ENCODE measurements at places on chromosomes 12 and 14.

GRCh38 chr14:63241096-63241495 is 36.9 kb downstream of the RHOJ start:
- no peak for DNase-seq

DNA sequence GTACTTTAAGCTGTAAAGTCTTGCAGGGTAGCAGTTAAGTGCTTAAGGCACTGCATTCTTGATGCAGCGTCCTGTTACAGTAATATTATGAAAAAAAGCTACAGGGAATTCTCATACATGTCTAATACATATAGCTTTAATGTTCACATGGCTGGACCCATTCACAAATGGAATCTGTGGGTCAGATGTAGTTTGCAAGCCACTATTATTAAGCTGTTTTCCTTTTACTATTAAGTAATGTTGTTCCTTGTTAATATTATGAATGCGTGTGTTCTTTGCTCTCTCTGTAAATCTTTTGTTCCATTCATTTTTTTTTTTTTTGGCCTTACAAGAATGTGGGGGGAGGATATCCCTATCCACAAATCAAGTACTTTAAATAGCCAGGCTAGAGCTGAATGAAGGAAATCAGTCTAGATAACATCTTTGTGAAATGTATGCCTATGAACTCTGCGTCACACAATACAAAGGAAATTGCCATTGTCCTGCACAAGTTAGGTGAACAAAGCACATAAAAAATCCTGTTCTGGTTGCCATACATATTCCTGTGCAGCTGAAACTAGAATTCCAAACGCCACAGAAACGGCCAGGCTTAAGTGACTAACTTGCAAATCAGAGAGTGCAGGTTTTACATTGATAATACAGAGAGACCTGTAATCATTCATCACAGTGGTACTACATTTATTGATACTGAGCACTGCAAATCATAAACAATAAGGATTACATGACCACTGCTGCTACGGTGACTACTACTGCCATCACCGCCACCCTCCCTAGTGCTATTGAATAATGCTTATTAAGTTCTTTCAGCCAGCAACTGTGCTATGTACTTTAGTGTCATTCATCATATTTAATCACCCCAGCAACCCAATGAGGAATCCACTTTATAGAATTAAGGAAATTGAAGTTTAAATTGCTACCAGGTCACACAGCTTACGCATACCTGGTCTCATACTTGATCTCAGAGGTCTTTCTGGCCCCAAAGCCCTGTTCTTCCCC is 111.9 kb downstream of the HMGA2 start:
- no peak for DNase-seq

DNA sequence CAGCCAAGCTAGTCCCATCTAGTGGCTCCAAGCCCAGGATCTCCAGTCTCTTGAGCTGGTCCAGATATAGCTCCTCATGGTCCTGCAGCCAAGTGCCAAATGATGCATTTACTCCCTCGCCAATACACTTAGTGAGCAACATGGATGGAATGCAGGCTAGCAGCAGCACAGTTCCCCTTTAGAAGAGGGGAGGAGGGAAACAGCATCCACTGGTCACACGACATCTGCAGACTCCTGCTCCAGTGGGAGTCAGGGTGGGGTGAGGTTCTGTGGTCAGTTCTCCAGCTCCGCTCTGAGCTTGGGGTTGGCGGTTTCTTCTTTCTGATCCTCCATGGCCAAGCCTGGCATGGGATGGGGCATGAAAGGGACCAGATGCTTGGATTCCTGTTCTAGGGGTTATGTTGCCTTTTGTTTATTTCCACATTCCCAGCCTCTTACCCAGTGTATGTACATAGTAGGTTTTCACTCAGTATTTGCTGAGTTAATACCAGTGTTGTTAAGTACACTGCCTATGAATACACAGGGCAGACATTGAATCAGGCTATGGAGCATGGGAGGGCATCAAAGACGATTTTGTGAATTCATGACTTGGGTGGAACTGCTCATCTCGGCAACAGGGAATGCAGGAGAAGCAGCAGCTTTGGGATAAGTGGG is 57.3 kb downstream of the GALNT16 start:
- no peak for DNase-seq

DNA sequence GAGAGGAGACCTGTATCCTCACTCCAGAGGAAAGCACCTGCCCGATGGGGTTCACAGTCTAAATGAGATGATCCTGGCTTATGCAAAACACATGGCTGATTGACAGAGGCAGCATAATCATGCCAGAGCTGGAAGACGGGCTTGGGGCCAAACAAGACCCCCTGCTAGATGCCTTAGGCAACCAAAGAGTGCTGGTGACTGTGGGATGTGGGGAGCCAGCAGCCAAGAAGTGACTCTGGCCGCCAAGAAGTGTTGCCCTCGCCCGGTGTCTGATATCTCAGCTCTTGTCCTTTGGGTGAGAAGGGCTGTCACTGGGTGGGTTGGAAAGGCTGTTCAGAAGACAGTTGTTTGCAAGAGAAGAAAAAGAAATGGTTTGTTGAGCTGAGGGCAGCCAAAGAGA is 56.7 kb downstream of the PLEKHG3 start:
- no peak for DNase-seq

- DNase-seq: no peak
These were observed at the start of gene KRT85 for GRCh38 chr12:52366738-52367485. Gene KRT85 (minus strand): TSS chr12:52367481. CDS start chr12:52367405, 76 bp downstream.

- DNase-seq: peak; percentile 89
These were observed 25.3 kb upstream of the GPR132 start for GRCh38 chr14:105090493-105091053.

- no peak for DNase-seq
These were observed 30.3 kb downstream of the SCN8A start for GRCh38 chr12:51621156-51621922.

DNA sequence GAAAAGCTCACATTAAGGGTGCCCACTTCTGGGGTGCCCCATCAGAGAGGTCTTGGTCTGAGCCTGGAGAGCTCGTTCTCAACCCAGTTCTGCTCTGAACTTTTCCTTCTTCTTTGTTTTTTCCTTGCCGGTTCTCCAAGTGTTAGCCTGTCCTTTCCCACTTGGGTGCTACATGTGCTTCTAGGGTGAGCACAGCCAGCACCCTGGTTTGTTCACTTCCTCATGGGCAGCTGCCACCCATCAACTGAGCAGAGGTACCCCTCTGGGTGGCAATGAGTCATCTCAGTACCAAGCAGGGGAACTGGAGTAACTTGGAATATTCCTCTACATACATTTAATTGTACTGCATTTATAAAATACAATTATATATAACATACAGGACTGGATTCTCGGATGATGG is 3.9 kb upstream of the SYNE3 start:
- no peak for DNase-seq

- DNase-seq: peak; percentile 57
These were observed 172.2 kb upstream of the GZMB start for GRCh38 chr14:24806061-24806678.

DNA sequence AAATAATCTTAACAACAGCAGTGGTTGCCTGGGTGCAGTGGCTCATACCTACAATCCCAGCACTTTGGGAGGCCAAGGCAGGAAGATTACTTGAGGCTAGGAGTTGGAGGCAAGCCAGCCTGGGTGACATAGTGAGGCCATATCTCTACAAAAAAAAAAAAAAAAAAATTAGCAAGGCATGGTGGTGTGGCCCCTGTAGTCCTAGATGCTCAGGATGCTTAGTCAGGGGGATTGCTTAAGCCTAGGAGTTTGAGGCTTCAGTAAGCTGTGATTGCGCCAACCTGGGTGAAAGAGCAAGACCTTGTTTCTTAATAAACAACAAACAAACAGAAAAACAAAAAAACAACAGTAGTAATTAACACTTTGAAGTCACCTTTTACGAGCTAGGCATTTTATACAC is 642 bp upstream of the ACSM4 start:
- no peak for DNase-seq

- no peak for DNase-seq
These were observed 308.1 kb upstream of the FLRT2 start for GRCh38 chr14:85221832-85222231.

GRCh38 chr12:32148372-32148771 is 41.7 kb downstream of the BICD1 start:
- no peak for DNase-seq

DNA sequence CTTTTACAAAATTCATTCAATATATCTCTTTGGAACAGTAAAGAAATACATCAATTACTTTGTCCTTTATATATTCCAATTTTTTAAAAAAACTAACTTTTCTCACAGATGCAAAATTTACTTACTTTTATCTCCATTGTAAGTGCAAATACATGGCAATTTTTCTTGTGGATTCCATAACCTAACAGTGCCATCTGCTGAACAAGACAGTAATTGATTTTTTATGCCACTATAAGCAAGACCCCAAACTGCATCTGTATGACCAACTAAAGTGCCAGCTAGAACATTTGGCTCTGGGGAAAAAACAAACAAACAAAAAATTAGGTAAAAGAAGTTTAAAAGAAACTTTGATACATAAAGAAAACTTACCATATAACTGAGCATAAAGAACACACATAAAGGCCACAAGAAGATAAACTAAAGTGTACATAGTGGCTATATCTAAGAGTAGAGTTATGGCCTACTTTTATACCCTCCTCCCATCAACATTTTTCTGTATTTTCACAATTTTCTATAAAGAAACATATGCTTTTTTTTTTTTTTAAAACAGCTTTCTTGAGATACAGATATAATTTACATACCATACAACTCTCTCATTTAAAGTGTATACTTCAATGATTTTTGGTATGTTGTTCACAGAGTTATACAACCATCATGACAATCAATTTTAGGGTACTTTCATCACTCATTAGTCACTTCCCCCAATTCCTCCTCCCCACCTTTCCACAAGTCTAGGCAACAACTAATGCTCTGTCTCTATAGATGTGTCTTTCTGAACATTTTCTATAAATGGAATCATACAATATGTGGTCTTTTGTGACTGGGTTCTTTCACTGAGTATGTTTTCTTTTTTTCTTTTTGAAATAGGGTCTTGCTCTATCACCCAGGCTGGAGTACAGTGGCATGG is 32.6 kb downstream of the COCH start:
- peak; percentile 41 for DNase-seq

GRCh38 chr12:113261847-113262470 is 40.7 kb downstream of the TPCN1 start:
- DNase-seq: peak; percentile 43

DNA sequence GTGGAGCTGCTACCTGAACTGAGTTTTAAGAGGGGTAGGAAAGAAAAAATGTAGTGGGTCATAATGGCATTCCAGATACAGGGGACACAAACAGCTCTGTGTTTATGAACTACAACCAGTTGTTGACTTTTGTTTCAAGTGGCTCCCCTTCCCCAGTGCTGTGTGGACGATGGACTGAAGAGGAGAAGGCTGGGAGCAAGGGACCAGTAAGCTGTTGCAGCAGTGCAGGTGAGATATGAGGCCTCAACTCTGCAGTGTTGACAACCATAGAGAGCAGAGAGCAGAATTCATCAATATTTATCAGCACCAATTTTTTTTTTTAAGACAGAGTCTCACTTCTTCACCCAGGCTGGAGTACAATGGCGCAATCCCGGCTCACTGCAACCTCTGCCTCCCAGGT is 46.6 kb downstream of the MDM2 start:
- no peak for DNase-seq

GRCh38 chr14:55794655-55795595 is 214.9 kb downstream of the KTN1 start:
- no peak for DNase-seq

DNA sequence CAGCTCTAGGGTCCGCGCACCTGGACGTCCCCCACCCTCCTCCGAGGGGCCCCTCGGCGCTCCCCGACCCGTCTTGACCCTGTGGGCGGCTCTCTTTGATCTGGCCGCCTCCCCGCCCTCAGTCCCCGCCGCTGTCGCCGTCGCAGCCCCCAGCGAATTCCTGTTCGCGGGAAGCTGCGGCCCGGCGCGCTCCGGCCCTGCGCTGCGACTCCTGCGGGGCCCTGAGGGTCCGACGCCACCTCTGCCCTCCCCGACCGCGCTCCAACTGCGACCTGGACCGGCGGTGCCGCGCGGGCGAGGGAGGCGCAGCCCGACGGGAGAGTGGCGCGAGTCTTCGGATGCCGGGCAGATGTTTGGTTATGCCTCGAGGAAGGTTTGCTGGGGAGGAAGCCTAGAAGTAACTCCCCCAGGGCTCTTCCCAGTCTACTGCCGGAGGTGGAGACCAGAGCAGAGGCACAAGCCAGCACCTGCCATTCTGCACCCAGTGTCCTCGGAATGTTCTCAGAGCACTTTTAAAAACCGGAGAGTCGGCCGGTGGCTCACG is 440 bp upstream of the ISM2 start:
- no peak for DNase-seq

DNA sequence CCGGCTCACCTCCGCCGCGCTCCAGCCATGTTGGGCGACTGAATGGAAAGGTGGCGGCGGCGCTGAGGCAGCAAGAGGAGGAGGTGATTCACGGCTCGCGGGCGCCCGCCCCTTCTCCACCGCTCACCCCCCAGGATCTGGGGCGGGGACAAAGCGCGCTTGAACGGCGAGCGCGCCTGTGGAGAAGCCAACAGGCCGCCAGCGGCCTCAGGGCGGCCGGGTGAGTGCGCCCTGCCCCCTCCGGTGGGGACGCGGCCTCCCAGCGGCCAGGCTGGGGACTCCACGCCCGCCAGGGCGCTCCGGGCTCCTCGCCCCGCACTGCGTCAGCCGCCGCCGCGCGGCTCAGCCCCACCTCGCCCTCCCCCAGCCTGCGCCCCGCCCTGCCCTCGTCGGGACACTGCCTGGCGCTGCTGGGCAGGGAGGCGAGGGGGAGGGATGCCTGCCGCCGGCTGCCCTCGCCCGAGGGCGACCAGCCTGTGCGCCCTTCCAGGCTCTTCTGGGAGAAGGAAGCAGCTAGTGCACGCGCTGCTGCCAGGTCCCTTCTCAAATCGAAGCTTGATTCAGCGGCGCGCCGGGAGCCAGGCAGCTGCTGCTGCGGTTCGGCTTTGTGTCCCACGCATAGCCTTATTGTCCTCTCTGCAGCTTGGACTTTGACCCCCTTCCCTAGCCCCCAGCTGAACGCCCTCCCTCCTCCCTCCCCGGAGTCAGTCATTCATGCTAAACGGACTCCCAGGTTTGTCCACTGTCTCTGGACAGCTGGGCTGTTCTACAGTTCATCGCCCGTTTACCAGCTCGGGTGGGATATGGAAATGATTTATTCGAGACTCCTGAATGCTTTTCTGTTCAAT is at the start of gene KIF21A:
TSS of gene KIF21A (minus strand) at position 40 of the 848 bp plus-strand sequence. CDS start 150 bp downstream, outside the sequence.
- DNase-seq: peak; percentile 97

DNA sequence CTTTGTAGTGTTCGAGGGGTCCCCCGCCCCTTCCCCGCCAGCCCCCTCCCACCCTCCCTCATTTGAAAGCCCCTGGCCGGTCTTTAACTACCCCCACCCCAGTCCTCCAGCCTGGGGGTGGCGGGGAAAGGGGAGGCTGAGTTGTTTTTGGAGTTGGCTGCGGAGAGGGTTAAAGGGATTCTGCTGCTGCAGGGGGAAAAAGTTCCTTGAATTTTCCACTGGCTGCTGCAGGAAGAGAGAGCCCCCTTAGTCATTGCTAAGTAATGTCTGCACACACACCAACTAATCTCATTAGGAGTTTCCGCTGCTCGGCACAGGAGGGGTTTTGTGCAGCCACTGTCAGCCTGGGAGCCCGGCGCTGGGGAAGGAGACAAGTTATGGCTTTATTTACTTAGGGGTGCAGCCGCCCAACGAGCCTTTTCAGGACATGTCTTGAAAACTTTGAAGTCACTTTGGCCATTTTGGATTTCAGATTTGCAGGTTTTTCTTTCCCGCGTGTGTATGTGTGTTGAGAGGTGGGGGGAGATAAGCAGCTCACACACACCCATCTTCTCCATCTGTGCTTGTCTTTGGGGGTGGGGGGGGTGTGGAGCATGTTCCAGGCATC is 1.8 kb downstream of the ELK3 start:
- DNase-seq: no peak

GRCh38 chr12:26109343-26109881 is 15.4 kb downstream of the BHLHE41 start:
- DNase-seq: no peak

GRCh38 chr14:36426836-36427235 is 93.2 kb downstream of the NKX2-1 start:
- no peak for DNase-seq

GRCh38 chr14:72420749-72421474 is 473.0 kb downstream of the DPF3 start:
- DNase-seq: peak; percentile 86
